Gastroesophageal sphincter (tissue), 4 donors: ENCODE measurements at places on chromosomes 12 and 14.

- no peak for ATAC-seq
Measured at GRCh38 chr14:50736932-50737419, 68.9 kb upstream of the SAV1 start.

DNA sequence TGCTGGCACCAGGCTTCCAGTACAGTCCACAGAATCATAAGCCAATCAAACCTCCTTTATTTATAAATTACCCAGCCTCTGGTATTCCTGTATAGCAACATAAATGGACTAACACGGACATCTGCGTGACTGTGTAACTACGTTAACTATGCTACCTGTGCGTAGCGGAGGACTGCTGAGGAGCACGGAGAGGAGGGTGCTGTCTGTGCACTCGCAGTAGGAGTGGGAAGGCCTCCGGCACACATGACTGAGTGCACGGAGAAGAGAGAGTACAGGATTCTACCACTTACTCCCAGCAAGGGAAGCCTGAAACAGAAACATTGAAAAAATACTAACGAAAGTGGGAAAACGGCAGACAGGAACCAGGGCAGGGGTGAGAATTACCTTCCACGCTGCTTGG, 22.9 kb downstream of the RAD52 start:
- no peak for ATAC-seq

DNA sequence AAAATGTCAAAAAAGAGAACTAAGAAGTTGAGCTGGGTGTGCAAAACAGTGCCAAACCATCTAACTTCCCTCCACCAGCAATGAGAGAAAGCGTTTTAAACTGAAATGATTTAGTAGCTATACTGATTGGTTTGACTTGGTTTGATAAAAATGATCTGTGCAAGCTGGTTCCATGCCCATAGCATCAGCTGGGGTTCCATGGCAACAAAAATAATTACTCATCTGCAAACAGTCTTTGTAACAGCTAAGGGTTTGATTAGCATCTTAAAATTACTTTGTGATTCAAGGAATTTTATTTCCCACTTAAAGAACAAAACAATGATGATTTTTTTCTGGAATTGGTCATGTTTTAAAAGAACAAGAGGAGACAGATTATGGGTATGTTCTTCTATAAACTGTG, 15.0 kb upstream of the BICD1 start:
- no peak for ATAC-seq

DNA sequence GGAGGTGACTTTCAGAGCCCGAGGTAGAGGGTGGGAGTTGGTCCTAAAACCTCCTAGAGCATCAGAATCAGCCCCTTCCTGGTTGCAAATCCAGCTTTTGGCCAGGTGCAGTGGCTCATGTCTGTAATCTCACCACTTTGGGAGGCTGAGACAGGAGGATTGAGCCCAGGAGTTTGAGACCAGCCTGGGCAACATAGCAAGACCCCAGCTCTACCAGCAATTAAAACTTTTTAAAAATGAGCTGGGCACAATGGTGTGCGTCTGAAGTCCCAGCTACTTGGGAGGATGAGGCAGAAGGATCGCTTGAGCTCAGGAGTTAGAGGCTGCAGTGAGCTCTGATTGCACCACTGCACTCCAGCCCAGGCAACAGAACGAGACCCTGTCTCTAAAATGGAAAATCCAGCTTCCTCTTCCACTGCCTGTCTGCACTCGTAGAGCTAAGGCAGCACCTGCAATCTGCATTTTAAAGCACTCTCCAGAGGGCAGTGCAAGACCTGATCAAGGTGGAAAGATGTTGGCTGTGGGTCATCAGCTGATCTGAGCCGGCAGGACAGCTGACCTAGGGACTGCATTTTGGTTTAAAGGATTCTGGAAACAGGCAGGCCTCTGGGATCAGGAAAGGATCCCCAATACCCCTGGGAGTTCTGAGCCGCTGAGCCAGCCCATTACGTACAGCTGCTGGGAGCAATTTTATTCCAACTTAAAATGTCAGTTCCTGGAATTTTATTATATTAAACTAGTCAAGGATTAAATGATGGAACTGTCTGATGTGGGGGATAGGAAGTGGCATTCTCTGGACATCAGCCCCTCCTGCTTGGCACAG, 1.8 kb upstream of the TESC start:
- ATAC-seq = no peak

- ATAC-seq = no peak
Measured at GRCh38 chr12:24803430-24804245, 145.3 kb downstream of the BCAT1 start.

DNA sequence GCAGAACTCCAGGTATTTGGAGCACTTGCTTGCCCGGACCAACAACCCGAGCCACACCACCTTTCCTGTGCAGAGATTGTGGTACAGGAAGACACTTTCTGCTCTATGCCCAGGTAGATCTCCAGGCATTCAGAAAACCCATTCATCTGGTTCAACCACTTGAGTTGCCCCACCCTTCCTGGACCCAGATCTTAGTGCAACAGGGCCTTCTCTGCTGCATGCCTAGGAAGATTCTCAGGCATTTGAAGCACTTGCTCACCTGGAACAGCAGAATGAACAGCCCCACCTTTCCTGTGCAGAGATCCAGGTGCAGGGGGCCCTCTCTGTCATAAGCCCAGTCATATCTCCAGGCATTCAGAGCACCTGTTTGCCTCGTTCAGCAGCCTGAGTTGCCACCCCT, 412.8 kb upstream of the MGAT4C start:
- ATAC-seq = no peak

GRCh38 chr14:24971255-24971654, 78.7 kb downstream of the STXBP6 start:
- no peak for ATAC-seq

GRCh38 chr12:76560086-76560491, 518 bp upstream of the OSBPL8 start:
- no peak for ATAC-seq

GRCh38 chr14:43105305-43105704, 1401.8 kb downstream of the FSCB start:
- ATAC-seq = no peak

GRCh38 chr14:62796431-62796830, 248.8 kb downstream of the KCNH5 start:
- ATAC-seq = no peak

GRCh38 chr12:3317841-3318501, 173.0 kb upstream of the PRMT8 start:
- no peak for ATAC-seq

- ATAC-seq = no peak
Measured at GRCh38 chr12:23810329-23810902, 139.1 kb downstream of the SOX5 start.

GRCh38 chr12:87216436-87216835, 812.8 kb downstream of the C12orf50 start:
- peak; percentile 53 for ATAC-seq

- ATAC-seq = no peak
Measured at GRCh38 chr14:51654533-51654845, 2.8 kb downstream of the FRMD6 start.

DNA sequence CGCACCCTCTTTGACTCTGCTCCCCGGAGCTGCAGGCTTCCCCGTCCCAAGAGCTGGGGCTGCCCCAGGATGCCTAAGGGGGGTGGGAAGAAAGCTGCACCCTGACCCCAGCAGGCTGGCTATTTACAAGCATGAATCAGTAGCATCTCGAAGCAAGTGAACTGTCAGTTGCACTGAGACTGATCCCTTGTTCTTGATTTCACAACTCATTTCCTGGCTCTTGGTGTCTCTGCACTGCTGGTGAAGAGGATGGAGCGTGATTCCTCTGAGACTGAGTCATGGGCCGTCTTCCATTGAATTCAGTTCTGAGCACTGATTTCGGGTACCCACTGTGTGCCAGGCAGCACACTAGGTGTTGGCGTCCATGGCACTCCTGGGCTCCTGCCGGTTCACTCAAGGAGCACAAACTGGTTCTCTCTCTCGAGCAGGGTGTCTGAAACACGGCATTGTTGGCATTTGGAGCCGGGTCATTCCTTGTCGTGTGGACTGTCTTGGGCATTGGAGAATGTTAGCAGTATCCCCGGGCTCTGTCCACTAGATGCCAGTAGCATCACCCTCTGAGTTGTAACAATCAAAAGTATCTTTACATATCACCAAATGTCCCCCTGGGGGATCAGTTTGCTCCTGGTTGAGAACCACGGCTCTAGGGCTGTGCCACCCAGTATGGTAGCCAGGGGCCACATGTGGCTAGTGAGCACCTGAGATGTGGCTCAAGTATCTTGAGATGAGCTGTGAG, 86.9 kb downstream of the RIN3 start:
- peak; percentile 51 for ATAC-seq

DNA sequence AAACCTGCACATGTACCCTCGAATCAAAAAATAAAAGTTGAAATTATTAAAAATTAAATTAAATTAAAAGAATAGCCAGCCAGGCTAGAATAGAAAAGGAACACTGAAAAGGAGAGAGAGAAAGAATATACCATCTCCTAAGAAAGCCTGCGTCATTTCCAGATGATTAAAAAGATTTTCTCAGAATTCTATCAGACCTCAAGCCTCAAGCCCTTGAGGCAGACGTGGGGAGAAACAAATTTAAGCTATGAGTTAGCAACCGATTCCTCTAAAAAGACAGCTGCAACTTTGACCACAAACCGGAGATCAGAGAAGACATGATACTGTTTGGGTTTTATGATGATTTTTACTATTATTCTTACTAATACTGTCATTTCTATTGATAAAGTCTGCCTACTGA, 138.3 kb downstream of the KSR2 start:
- no peak for ATAC-seq

GRCh38 chr12:31257784-31258183, 68.2 kb downstream of the SINHCAF start:
- ATAC-seq = no peak

DNA sequence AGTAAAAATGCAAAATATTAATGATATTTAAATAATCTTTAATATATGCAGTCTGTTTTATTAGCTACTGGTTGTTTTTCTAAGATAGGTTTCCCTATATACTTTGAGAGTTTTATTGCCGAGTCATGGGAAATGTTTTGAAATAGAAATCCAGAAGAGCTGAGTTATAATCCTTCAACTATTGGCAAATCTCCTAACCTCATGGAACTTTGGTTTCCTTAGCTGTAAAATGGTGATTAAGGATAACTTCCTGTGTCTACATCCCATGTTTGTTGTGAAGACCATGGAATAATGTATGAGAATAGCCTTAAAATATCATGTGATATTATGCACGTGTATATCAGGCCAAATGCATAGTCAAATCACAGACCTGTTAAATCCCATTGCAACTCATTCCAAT, 51.0 kb downstream of the UNC79 start:
- no peak for ATAC-seq

GRCh38 chr14:101151226-101151926, 247.9 kb upstream of the RTL1 start:
- ATAC-seq = no peak

DNA sequence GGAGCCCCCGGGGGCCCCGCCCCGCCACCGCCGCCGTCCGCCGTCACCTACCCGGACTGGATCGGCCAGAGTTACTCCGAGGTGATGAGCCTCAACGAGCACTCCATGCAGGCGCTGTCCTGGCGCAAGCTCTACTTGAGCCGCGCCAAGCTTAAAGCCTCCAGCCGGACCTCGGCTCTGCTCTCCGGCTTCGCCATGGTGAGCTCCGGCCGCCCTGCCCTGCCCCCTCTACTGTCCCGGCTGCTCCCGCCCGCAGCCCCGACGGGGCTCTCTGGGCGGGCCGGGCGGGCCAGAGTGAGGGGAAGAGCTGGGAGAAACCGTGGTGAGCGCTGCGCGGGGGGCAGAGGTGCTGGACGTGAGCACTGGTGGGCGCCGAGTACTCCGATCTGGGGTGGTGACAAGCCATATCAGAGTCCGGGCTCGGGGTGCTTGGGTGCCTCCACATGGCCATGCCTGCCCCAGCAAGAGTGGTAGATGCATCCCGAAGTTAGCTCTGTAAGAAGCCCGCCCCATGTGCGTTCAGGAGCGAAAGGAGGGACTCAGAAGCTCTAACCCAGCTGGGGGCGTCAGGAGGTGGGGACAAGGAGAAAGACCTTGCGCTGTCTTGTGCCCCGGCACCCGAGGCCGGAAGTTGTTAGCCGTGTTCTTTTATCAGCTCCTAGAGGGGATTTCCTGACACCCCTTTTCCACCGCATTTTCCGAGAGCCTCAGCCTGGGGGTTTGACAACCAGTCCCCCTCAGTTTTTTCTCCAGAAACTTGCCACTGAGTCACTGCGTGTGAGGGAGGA, 717 bp downstream of the ORAI1 start:
- peak; percentile 62 for ATAC-seq

DNA sequence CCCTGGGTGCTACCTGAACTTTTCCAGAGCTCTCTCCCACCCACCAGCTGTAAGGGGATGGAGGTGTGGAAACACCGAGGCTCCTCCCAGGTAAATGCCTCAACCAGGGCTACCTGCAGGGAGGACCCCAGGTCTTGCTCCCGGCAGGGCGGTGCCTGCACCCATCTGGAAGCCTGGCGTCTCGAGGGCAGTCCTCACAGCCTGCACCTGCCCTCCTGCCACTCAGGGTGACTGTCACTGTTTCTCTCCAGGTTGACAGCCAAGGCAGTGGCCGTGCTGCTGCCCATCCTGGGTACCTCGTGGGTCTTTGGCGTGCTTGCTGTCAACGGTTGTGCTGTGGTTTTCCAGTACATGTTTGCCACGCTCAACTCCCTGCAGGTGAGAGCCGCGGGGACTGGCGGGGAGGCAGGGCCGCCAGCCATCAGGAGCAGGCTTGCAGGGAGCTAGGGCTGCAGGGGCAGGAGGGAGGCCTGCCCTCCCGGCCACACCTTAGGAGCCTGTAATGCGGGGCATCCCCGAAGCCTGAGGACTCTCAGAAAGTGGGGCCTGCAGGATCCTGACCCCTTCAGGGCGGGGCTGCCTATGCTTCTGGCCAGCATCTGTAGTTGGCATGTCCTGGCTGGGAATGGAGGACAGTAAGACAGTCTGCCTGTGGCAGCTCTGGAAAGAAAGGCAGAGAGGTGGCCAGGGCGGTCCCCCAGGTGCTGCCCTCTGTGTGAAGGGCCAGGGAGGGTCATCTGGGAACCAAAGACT, 182.3 kb downstream of the ADGRD1 start:
- no peak for ATAC-seq

DNA sequence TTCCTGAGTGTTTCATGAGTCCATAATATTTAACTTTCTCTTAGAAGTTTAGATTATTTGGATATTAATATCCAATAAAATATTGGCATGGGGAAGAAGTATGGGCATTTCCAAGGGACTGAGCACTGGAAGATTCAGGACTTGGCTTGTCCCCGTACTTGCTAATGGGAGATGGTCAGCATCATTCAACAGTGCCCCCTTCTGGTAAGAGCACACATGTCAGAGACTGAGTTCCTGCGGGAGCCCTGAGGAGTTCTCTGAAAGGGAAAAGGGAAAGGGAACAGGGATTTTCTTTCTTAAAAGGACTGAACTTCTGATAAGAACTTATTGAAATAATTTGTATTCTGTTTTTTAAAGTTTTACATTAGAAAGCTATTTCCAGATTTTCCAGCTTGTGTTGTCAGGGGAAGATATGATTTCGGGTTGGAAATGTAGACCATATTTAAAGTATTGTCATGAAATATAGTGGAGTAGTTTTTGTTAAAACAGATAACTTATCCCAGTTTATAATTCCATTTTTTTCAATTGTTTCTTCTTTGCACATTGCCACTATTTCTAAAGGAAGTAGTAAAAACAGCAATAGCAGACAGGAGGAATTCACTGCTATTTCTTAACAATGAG, 59.8 kb upstream of the C12orf71 start:
- ATAC-seq = peak; percentile 75
